ENCODE measurements at places on chromosomes 7 and 10. TPM values are rescaled to one million over a fixed set of nuclear protein-coding genes. Genes with fewer than 3 reads are reported as not detected.

The HOXA4 gene
- total RNA-seq = not detected

The OR2A12 gene
- not detected for total RNA-seq

The CRHR2 gene
- not detected for total RNA-seq

The ASAH2 gene
- total RNA-seq = 0.63 TPM

The C10orf53 gene
- not detected for total RNA-seq

The ARHGAP19 gene
- total RNA-seq = 7.3 TPM

The ABCB8 gene
- total RNA-seq = 30.5 TPM

The DYDC1 gene
- not detected for total RNA-seq

Data from airway epithelial cell (primary cell).